ENCODE measurements at places on chromosomes 7 and 10. TPM values are rescaled to one million over a fixed set of nuclear protein-coding genes. Genes with fewer than 3 reads are reported as not detected.

The MRPS33 gene
- 24.9 TPM for total RNA-seq

The SMO gene
- total RNA-seq, result 8.4 TPM

The GNG11 gene
- 256 TPM for total RNA-seq

The PTN gene
- total RNA-seq, result not detected

The CUZD1 gene
- 1.1 TPM for total RNA-seq

The CWF19L1 gene
- 24.9 TPM for total RNA-seq

The GRM8 gene
- not detected for total RNA-seq

The IGFBP1 gene
- total RNA-seq, result 0.81 TPM

The TUBAL3 gene
- total RNA-seq, result 0.25 TPM

All from bladder microvascular endothelial cell (primary cell).